Osteocyte (in vitro differentiated cells): ENCODE measurements at places on chromosomes 7 and 10.

DNA sequence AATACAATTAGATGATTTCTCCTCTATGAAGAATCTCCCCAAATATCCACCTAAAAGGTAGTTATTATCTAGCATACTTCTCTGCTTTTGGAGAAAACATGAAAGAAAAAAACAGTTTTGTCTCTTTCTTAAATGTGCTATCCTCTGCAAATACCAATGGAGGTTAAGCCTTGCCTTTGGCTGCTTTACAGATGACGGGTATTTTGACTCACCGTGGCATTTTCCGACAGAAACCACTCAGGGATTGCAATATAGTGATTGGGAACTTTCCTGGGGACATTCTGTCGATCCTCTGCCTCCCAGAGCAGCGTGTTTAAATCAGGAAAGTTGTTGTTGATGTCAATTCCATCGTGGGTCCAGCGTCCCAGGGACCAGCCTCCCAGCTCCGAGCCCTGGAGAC, 100.6 kb downstream of the GPR26 start:
- no peak for DNase-seq

GRCh38 chr7:7352845-7353244, 170.5 kb downstream of the C1GALT1 start:
- DNase-seq, result no peak

DNA sequence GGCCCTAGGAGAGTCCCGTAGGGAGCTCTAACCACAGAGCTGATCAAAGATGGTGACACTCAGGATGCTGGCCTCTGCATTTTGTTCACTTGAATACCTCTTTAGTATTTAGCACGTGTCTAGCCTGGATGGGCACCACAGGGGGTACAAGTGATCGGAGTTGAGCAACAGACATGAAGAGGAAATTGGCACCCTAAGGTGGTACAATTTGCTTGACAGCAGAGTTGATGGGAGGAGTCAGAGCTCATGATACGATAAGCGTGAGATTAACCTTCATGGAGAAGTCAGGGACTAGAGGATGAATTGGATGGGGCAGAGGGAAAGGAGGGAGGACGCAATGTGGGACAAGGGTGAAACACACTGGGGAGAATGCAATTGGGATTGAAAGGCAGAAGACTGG, 9.9 kb upstream of the ZNF212 start:
- no peak for DNase-seq

DNA sequence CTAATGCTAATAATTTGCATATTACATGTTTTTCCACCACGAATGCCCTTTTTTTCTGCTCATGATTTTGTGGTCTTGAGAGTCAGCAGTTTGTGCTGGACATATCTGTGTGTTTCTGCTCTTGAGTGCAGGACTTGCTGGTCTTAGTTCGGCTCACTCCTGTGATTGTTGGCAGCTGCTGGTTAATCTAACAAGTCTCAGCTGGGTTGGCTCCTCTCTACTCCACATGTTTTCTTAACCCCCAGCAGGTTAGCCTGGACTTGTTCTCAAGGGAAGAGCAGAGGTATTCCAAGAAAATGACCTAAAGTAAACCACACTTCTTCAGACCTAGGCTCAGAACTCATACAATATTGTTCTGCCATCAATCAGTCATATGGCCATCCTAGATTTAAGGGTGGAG, 1238.9 kb downstream of the XPNPEP1 start:
- no peak for DNase-seq
